ENCODE measurements at places on chromosomes 12 and 14.

DNA sequence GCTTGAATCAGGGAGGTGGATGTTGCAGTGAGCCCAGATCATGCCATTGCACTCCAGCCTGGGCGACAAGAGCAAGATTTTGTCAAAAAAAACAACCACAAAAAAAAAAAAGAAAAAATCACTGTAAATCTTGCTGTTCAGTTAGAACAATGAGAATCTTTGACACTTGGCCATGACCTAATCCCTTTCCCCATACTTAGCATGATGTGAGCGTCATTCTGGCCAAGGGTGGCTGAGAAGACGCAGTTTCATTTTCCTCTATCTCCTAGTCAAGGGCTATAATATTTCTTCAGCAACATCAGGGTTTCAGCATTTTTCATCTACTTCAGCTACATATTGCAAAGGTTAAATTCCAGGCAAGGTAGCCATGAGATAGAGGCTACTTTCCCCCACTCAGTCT is 599.4 kb upstream of the MDGA2 start:
- H3K36me3 ChIP-seq = no peaks in the 10 kb centered on the region
- no peak overlapping the region for H3K27ac ChIP-seq
- no peak overlapping the region for H3K4me3 ChIP-seq
- DNase-seq = no peak
- H3K27me3 ChIP-seq = no peaks in the 10 kb centered on the region
- no peaks in the 10 kb centered on the region for H3K4me1 ChIP-seq

DNA sequence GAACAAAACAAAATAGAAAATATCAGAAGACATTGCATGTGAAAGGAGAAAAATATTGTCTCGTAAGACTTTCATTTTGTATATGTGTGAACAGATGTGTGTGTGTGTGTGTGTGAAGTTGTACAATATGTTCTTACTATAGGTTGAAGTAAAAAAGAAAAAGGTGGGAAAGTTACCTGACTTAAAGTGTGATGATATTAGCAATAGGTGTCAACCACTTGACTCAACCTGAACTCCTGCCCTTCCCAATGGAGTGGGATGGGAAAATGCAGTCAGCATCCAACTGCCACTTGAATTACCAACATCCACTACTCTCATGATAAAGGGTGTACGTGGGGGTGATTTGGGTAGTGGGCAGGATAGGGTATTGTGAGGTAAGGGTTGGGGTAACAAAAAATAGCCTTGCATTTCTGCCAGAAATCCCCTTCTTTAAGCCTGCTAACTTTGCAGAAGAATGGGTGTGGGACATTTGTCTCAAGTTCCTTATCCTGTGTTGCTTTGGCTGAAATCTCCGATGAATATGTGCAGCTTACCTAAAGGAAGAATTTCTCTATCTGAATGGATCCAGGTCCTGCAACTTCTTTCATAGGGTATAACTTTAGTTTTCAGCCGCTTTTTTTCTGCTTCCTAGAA is 181.6 kb downstream of the CHST11 start:
- peaks cover 25% of the 10 kb centered on the region for H3K4me1 ChIP-seq
- no peaks in the 10 kb centered on the region for H3K27me3 ChIP-seq
- H3K4me3 ChIP-seq = no peak overlapping the region

DNA sequence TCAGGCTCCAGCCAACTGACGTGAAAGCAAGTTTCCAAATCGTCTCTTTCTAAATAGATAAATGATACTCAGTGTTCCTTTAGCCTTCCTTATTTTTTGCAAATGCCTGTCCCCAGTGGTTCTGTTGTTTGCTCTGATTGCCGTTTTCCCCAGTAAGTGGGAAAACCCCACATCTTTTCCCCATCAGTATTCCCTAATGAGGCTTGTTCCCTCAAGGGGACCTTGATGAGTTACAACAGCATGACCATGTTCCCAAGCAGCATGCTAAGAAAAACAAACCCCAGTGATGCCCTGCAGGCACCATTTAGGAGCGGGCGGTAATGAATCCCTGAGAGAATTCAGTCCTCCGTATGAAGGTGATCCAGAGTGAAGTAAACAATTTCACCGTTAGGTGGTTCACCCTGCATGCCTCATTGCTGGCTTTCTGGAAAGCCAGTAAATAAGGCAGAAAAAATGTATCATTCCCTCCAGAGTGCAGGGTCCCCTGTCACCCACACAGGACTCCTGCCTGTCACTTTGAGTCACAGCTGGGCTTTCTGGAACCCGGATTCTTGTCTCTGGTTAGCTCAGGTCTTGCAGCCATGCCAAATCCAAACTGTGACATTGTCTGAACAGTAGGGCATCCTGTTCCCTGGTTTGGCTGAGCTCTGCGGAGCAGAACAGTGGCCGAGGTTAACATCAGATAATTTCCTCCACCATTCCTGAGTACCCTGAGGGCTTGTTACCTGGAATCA is 222.6 kb downstream of the RGS6 start:
- DNase-seq = no peak
- H3K27me3 ChIP-seq = peaks cover 35% of the 10 kb centered on the region
- no peak overlapping the region for H3K4me3 ChIP-seq

DNA sequence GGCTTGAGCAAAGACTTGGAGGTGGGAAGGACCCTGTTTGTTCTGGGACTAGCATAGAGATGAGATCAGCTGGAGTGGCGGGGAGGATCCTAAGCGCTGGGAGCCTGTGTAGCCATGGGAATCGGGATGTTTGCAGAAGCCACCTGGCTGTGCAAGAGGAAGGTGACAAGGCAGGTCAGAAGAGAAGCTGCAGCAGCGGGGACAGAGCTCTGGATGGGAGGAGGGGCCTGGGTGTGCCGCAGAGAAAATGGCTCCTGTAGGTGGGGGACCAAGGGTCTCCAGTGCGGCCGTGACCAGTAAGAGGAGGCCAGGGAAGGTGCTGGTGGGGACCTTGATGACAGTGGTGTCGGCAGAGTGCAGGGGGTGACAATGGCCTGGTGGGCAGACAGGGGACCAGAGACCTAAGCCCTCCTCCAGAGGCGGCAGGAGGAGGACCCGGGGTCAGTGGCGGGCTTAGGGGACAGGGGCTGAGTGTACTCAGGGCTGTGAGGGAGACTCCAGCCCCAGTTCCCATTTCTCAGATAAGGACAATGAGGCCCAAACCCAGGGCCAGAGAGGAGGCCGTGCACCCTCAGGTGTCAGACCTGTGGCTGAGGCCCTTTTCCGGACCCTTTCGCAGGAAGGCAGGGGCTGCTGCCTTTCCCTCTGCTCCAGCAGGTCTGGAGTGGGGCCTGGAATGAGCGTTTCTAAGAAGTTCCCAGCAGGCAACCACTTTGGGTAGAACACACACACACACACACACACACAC is 206.6 kb upstream of the RTL1 start:
- no peak for DNase-seq
- peaks cover 3% of the 10 kb centered on the region for H3K36me3 ChIP-seq
- H3K27me3 ChIP-seq = peaks cover 7% of the 10 kb centered on the region
- H3K4me3 ChIP-seq = no peak overlapping the region
- H3K27ac ChIP-seq = no peak overlapping the region

GRCh38 chr12:3594966-3595365 is 104.0 kb downstream of the PRMT8 start:
- peaks cover 8% of the 10 kb centered on the region for H3K36me3 ChIP-seq
- no peak overlapping the region for H3K4me3 ChIP-seq
- no peak for DNase-seq
- peaks cover 54% of the 10 kb centered on the region for H3K27me3 ChIP-seq
- H3K4me1 ChIP-seq = no peaks in the 10 kb centered on the region
- no peak overlapping the region for H3K27ac ChIP-seq

GRCh38 chr12:110762891-110763290 is 20.2 kb upstream of the PPP1CC start:
- H3K27me3 ChIP-seq = no peaks in the 10 kb centered on the region
- H3K4me3 ChIP-seq = no peak overlapping the region
- peaks cover 2% of the 10 kb centered on the region for H3K4me1 ChIP-seq
- no peak for DNase-seq

- H3K36me3 ChIP-seq = peaks cover 11% of the 10 kb centered on the region
- H3K4me3 ChIP-seq = peak overlapping the region; percentile 89
- no peak for DNase-seq
- H3K27me3 ChIP-seq = peaks cover 72% of the 10 kb centered on the region
- peak overlapping the region; percentile 71 for H3K27ac ChIP-seq
Measured at GRCh38 chr12:26123482-26123980, 1.3 kb downstream of the BHLHE41 start.

GRCh38 chr12:25715102-25715501 is 162.0 kb upstream of the LMNTD1 start:
- no peaks in the 10 kb centered on the region for H3K27me3 ChIP-seq
- no peak for DNase-seq
- H3K36me3 ChIP-seq = no peaks in the 10 kb centered on the region
- no peak overlapping the region for H3K4me3 ChIP-seq

DNA sequence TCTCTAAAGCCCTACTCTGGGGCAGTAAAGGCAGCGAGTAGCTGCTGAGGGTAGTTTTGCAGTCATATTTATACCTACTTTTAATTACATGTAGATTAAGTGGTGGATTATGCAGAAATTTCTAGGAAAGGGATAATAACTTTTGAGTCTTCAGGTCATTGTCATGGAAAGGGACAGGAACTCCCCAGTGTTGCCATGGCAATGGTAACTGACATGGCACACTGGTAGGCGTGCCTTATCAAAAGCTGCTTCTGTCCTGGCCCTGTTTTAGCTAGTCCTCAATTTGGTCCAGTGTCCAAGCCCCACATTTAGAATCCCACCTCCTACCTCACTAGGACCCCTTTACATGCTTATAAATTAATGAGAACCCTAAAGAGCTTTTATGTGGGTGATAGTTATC is 303.1 kb downstream of the VRK1 start:
- H3K4me3 ChIP-seq = no peak overlapping the region
- no peak for DNase-seq
- H3K27me3 ChIP-seq = peaks cover 35% of the 10 kb centered on the region

DNA sequence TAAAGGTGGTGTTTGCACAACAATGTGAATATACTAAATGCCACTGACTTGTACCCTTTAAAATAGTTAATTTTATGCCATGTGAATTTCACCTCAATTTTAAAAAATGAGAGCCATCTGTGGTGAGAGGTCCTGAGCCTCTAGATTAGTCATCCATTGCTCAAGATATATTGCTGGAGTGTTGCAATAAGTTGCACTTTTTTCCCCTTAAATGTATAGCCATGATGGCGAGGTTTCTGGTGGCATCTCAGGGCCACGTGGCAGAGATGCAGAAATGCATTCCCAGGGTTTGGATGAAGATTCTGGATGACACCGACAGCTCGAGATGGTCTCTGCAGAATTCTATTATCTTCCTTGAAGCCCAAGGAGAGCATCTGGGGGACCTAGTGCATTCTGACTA is 153.7 kb downstream of the AACS start:
- no peak overlapping the region for H3K4me3 ChIP-seq
- no peaks in the 10 kb centered on the region for H3K36me3 ChIP-seq
- no peak for DNase-seq
- no peak overlapping the region for H3K27ac ChIP-seq
- peaks cover 2% of the 10 kb centered on the region for H3K4me1 ChIP-seq
- H3K27me3 ChIP-seq = peaks cover 53% of the 10 kb centered on the region

DNA sequence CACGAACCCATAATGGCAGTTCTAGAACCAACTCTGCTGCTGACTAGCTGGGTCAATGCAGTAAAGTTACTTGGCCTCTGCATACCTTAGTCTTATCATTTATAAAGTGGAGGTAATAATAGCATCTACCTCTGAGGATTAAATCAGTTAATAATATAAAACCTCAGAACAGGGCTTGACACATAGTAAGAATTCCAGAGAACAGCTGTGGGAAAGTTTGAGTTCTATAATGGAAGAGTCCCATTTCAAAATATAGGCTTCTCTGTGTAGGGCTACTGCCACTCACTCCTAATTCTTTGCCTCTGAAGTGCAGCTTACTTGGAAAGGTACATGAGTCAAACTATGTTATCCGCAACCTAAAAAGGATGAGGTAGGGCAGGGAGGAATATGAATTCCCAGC is 269.2 kb upstream of the PRKD1 start:
- H3K36me3 ChIP-seq = no peaks in the 10 kb centered on the region
- H3K27ac ChIP-seq = no peak overlapping the region
- no peak for DNase-seq
- H3K27me3 ChIP-seq = no peaks in the 10 kb centered on the region
- no peak overlapping the region for H3K4me3 ChIP-seq
- H3K4me1 ChIP-seq = no peaks in the 10 kb centered on the region

DNA sequence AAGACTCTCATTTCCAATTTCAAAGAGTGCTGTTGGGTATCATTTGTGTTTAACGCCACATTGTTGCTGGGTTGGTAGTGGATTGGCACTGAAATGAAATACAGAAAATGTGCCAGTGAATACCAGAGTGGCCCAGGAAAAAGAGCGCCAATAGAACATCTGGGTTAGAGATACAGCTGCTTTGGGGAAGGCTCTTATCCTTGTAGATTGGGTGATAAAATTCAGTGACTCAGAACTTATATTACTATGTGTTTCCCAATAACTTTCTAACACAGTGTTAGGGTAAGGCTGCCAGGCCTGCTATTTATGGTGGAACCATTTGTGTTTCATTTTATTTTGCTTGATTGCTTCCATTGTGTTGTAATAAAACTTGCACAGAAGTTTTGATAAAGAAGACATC is 168.2 kb upstream of the SSTR1 start:
- no peak overlapping the region for H3K27ac ChIP-seq
- DNase-seq = no peak
- no peak overlapping the region for H3K4me3 ChIP-seq
- no peaks in the 10 kb centered on the region for H3K4me1 ChIP-seq
- H3K27me3 ChIP-seq = no peaks in the 10 kb centered on the region

GRCh38 chr14:106622200-106622745 is 1095.9 kb downstream of the TMEM121 start:
- H3K27ac ChIP-seq = no peak overlapping the region
- no peaks in the 10 kb centered on the region for H3K36me3 ChIP-seq
- DNase-seq = no peak
- peaks cover 9% of the 10 kb centered on the region for H3K4me1 ChIP-seq

- no peaks in the 10 kb centered on the region for H3K36me3 ChIP-seq
- H3K4me1 ChIP-seq = no peaks in the 10 kb centered on the region
- no peaks in the 10 kb centered on the region for H3K27me3 ChIP-seq
- no peak overlapping the region for H3K27ac ChIP-seq
- no peak overlapping the region for H3K4me3 ChIP-seq
Measured at GRCh38 chr14:27672047-27672446, 1074.2 kb upstream of the NOVA1 start.

GRCh38 chr12:11765421-11765816 is 115.9 kb downstream of the ETV6 start:
- no peak for DNase-seq
- peak overlapping the region; percentile 96 for H3K27ac ChIP-seq
- H3K27me3 ChIP-seq = no peaks in the 10 kb centered on the region
- no peaks in the 10 kb centered on the region for H3K36me3 ChIP-seq

- H3K4me3 ChIP-seq = no peak overlapping the region
- H3K4me1 ChIP-seq = peaks cover 7% of the 10 kb centered on the region
- peaks cover 3% of the 10 kb centered on the region for H3K36me3 ChIP-seq
- DNase-seq = no peak
- no peak overlapping the region for H3K27ac ChIP-seq
Measured at GRCh38 chr12:22275843-22276242, 58.7 kb downstream of the ST8SIA1 start.

GRCh38 chr12:114938487-114939210 is 254.7 kb upstream of the TBX3 start:
- no peak for DNase-seq
- H3K4me1 ChIP-seq = no peaks in the 10 kb centered on the region
- no peaks in the 10 kb centered on the region for H3K36me3 ChIP-seq

GRCh38 chr12:24913130-24913529 is 35.8 kb downstream of the BCAT1 start:
- H3K4me1 ChIP-seq = no peaks in the 10 kb centered on the region
- peaks cover 5% of the 10 kb centered on the region for H3K27me3 ChIP-seq
- no peak for DNase-seq
- H3K4me3 ChIP-seq = no peak overlapping the region

All from T-helper 17 cell (primary cell).